Pancreas (tissue), 10 donors: ENCODE measurements at places on chromosomes 5 and 9. TPM values are rescaled to one million over a fixed set of nuclear protein-coding genes. Genes with fewer than 3 reads are reported as not detected.

- no peaks in the 10 kb centered on the region for H3K27me3 ChIP-seq
- DNase-seq: no peak
- peaks cover 41% of the 10 kb centered on the region for H3K4me1 ChIP-seq
- H3K27ac ChIP-seq: no peak overlapping the region
- no peak overlapping the region for H3K4me3 ChIP-seq
Measured at GRCh38 chr9:14288433-14288832, 25.5 kb downstream of the NFIB start.

DNA sequence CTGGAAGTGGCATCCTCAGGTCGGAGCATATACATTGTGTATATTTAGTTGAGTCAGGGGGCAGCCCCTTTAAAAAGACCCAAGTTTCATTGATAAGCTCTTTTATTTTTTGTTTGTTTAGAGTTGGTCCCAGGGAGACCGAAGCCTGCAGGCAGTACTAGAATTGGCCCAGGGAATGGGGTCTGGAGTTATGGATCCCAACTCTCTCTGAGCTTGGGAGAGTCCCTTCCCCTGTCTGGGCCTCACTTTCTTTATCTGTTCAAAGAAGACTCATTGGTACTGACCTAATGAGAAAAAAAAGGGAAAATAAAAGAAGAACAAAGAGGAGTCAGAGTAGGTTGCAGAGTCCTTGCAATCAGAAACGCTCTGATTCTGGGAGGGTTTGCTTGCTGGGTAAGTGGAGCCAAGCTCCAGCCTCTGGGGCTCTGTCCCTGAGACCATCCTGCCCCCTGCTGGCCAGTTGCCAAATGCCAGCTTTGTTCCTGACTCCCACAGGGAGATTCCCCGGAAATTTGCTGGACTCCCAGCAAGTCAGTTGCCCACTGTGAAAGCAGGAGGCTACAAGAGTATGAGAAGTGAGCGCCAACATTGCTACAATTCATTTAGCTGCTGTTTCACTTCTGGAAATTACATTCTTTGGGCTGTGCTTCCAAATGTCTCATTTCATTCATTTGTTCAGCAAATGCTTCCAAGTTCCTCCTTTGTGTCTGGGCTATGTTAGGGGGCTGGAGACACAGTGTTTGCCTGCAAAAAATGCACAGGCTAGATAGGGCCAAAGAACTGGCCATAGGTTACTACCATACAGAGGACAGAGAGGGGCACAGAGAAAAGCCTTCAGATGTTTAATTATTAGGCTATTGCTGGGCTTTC is 156.2 kb downstream of the MELK start:
- H3K4me3 ChIP-seq: no peak overlapping the region
- no peak overlapping the region for H3K27ac ChIP-seq
- no peak for DNase-seq

GRCh38 chr5:110054240-110054639 is 364.5 kb downstream of the MAN2A1 start:
- H3K4me1 ChIP-seq: no peaks in the 10 kb centered on the region
- no peak overlapping the region for H3K4me3 ChIP-seq
- no peaks in the 10 kb centered on the region for H3K27me3 ChIP-seq
- no peaks in the 10 kb centered on the region for H3K36me3 ChIP-seq
- no peak for DNase-seq
- H3K27ac ChIP-seq: no peak overlapping the region

DNA sequence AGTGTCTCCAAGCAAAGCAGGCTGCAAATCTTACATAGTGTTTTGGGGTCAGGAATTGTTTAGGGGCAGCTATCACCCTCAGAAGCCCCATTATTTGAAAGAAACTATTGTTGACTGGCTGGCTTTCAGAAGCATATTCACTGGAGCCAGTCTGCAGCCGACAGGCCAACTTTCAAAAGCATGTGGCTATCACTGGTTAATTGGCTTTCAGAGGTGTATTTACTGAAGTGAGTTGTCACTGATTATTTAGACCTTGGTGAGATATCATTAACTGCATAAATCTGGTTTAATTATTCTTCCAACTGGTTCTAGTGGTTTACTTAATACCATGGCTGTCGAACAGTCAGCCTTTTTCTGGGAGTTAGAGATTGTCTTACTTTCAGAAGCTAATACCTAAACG is 247.0 kb downstream of the CWC27 start:
- no peak overlapping the region for H3K4me3 ChIP-seq
- H3K27me3 ChIP-seq: no peaks in the 10 kb centered on the region
- DNase-seq: no peak
- no peaks in the 10 kb centered on the region for H3K36me3 ChIP-seq
- no peaks in the 10 kb centered on the region for H3K4me1 ChIP-seq

DNA sequence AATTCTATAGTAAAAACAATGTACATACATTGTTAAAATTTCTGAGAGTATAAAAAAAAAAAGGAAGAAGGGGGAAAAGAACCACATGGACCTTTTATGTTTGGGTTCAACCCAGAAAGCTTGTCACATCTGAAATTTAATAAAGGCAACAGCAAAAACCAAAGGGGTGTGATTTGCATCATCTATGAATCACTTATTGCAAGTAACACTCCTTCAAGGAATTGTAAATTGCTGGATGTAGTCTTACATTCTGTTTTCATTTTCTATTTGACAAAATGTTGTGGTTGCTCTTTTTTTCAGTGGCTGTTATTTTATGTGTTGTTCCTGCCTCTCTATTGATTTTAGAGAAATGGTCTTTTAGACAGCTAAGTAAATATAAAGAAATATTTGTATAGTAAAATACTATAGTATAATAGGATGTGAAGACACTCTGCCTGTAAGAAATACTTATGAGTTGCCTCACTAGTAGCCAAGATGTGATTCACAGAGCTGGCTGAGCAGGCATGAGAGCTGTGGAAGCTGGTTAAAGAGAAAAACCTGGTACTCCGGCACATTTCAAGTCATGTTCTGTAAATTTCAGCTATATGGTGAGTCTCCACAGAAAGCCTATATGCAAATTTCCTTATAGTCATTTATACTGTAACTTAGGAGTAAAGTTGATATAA is 131.1 kb upstream of the CNTLN start:
- H3K36me3 ChIP-seq: no peaks in the 10 kb centered on the region
- H3K4me3 ChIP-seq: no peak overlapping the region
- H3K4me1 ChIP-seq: no peaks in the 10 kb centered on the region
- H3K27me3 ChIP-seq: no peaks in the 10 kb centered on the region
- no peak overlapping the region for H3K27ac ChIP-seq

DNA sequence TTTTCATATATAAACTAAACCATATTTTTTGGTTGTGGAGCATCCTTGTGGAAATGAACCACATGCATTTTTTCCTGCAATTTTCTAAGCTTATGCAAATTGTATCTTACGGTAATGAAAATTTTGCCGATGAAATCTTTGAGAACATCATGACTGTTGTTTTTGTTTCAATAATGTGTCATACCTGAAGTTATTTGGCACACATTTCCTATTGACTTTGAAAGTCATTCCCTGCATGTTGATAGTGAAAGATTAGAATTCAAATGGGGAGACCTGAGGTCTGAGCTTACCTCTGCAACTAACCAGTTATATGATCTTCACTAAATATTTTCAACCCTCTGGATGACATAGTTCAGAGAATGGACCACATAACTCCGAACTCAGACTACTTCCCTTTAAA is 88.5 kb downstream of the PRR16 start:
- H3K4me3 ChIP-seq: no peak overlapping the region
- H3K27me3 ChIP-seq: no peaks in the 10 kb centered on the region
- H3K36me3 ChIP-seq: no peaks in the 10 kb centered on the region
- no peak for DNase-seq
- no peaks in the 10 kb centered on the region for H3K4me1 ChIP-seq

GRCh38 chr9:131406563-131407436 is 12.9 kb downstream of the PRRC2B start:
- H3K27ac ChIP-seq: no peak overlapping the region
- peaks cover 62% of the 10 kb centered on the region for H3K4me1 ChIP-seq
- no peak for DNase-seq
- peak overlapping the region; percentile 10 for H3K4me3 ChIP-seq
- no peaks in the 10 kb centered on the region for H3K27me3 ChIP-seq

DNA sequence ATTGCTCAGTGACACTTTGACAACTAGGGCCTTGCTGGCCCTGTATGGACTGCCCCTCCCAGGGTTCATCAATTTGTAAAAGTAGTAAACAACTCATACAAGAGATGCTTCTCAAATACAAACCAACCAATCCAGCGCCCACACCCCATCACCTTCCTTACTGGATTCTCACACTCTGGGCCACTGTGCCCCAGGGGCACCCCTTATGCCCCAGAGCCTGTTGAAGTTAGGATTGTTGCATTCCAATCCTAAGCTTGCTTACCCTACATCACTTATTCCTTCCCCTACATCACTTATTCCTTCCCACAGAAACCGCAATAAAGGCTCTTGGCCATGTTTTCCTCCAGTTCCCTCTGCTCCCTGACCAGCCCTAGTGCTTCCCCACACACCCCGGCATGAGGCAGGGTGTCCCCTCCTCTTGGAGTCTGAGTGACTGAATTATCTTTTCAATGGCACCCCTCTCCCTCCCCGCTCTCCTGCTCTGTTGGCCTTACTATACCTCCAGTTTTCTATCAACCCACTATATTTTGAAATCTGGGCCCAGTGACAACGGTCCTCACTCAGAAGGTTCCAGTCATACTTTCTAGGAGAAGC is 182.4 kb upstream of the S1PR3 start:
- no peaks in the 10 kb centered on the region for H3K4me1 ChIP-seq
- no peak for DNase-seq
- no peak overlapping the region for H3K27ac ChIP-seq
- H3K4me3 ChIP-seq: no peak overlapping the region

DNA sequence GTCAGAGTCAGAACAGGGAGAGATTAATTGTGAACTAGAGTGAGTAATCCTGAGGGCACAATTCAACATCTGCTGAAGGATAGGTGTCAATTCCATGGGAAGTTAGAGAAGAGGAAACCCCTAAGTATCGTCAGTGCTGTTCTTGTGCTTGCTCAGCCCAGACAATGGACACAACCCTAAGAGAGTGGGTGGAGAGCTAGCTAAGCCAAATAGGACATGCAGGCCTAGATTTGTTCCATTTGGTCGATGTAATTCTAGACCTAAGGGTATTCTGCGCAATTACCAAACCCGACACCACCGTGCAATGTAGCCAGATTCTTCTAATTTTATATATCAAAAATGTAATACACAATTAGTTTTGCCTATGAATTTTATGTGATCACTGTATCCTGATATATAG is 431.6 kb downstream of the SH3GL2 start:
- H3K36me3 ChIP-seq: no peaks in the 10 kb centered on the region
- H3K4me1 ChIP-seq: no peaks in the 10 kb centered on the region
- no peaks in the 10 kb centered on the region for H3K27me3 ChIP-seq

- DNase-seq: no peak
- H3K27me3 ChIP-seq: no peaks in the 10 kb centered on the region
- H3K4me1 ChIP-seq: no peaks in the 10 kb centered on the region
- H3K36me3 ChIP-seq: no peaks in the 10 kb centered on the region
Measured at GRCh38 chr5:156251076-156251475, 75.9 kb upstream of the SGCD start.

DNA sequence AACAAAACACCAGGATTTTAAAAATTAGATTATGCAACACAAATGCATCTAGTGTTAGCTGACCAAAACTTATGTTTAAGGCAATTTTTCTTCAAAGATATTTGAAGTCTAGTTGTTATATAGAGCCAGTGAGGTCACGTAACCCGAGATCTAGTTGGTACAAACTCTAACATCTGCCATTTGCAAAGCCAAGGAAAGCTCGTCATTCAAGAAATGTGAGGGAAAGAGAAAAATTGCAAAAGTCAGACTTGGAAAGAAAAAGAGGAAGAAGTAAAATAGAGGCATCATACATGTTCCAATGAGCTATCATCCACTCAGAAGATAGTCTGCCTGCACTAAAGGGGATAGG is 293.4 kb upstream of the PUM3 start:
- H3K36me3 ChIP-seq: no peaks in the 10 kb centered on the region
- no peaks in the 10 kb centered on the region for H3K4me1 ChIP-seq
- H3K4me3 ChIP-seq: no peak overlapping the region
- no peak overlapping the region for H3K27ac ChIP-seq

- H3K27me3 ChIP-seq: no peaks in the 10 kb centered on the region
- no peak overlapping the region for H3K4me3 ChIP-seq
- no peak for DNase-seq
- no peaks in the 10 kb centered on the region for H3K36me3 ChIP-seq
- H3K27ac ChIP-seq: no peak overlapping the region
Measured at GRCh38 chr5:42021923-42022322, 96.8 kb downstream of the FBXO4 start.

- H3K4me3 ChIP-seq: no peak overlapping the region
- no peaks in the 10 kb centered on the region for H3K36me3 ChIP-seq
- no peak for DNase-seq
- no peak overlapping the region for H3K27ac ChIP-seq
Measured at GRCh38 chr9:107881626-107882300, 392.2 kb upstream of the KLF4 start.

DNA sequence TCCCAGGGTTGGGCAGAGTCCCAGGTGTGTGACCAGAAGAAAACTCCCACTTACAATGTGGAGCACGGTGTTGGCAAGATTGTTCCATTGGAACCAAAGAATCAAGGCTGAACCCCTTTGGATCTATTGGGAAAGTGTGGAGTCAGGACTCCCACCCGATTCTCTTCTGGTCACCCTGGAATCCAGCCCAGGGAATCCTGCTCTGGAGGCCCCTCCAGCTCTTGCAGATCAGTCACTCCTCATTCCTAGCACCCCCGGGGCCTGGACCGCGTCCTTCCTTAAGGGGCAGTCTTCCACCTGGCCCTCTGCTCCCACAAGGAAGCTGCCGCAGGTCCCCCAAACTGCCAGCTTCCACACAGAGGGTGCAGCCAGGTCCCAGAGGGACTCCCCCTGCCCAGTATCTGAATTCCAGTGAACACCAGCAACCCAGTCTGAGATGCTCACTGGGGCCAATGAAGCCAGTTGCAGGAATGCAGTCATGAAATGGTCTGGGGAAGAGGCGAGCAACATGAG is 170.1 kb downstream of the GADD45G start:
- H3K4me3 ChIP-seq: no peak overlapping the region
- H3K4me1 ChIP-seq: no peaks in the 10 kb centered on the region
- no peak for DNase-seq
- no peaks in the 10 kb centered on the region for H3K36me3 ChIP-seq
- no peaks in the 10 kb centered on the region for H3K27me3 ChIP-seq
- no peak overlapping the region for H3K27ac ChIP-seq

DNA sequence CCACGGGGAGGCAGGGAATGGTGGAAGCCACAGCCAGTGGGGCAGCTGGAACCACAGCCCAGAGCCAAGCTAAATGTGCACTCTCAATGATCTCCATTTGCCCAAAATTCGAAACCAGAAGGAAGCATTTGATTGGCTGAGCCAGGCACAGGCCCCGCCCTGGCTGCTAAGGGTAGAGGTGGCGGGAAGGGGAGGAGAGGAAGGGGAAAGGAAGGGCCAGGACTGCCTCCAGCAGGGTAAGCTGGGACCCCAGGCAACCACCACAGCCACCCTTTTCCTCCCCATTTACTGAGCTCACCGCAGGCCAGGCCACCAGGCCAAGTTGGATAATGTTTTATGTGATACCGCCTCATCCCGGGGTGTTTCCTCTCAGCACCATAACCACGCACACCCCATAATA is 100.3 kb upstream of the RAPGEF1 start:
- DNase-seq: no peak
- H3K4me1 ChIP-seq: no peaks in the 10 kb centered on the region
- H3K36me3 ChIP-seq: no peaks in the 10 kb centered on the region
- no peaks in the 10 kb centered on the region for H3K27me3 ChIP-seq

- no peak overlapping the region for H3K27ac ChIP-seq
- H3K27me3 ChIP-seq: no peaks in the 10 kb centered on the region
- H3K4me1 ChIP-seq: no peaks in the 10 kb centered on the region
- DNase-seq: no peak
- no peak overlapping the region for H3K4me3 ChIP-seq
Measured at GRCh38 chr5:129679671-129680070, 68.2 kb upstream of the MINAR2 start.

MARCHF3 gene
- polyA plus RNA-seq: 4.9 TPM

PCDHAC2 gene
- 0.73 TPM for polyA plus RNA-seq

LMX1B gene
- polyA plus RNA-seq: 0.30 TPM

PFN3 gene
- polyA plus RNA-seq: not detected

KCNN2 gene
- 3.4 TPM for polyA plus RNA-seq

DMRT3 gene
- not detected for polyA plus RNA-seq
